MG63 (cell line): ENCODE measurements at places on chromosomes 2 and 18. TPM values are rescaled to one million over a fixed set of nuclear protein-coding genes. Genes with fewer than 3 reads are reported as not detected.
A peak's percentile ranks its signal among the peaks of the same experiment; 100 is the strongest.

Gene MROH2A
- total RNA-seq, result not detected in 2 replicates

Gene POU3F3
- not detected in 2 replicates for total RNA-seq

Gene GAREM2
- total RNA-seq, result 0.20 and 0.33 TPM in 2 replicates

Gene BMP10
- not detected in 2 replicates for total RNA-seq

Gene ALLC
- not detected in 2 replicates for total RNA-seq

Gene INHA
- not detected in 2 replicates for total RNA-seq

Gene APOB
- total RNA-seq, result not detected in 2 replicates

DNA sequence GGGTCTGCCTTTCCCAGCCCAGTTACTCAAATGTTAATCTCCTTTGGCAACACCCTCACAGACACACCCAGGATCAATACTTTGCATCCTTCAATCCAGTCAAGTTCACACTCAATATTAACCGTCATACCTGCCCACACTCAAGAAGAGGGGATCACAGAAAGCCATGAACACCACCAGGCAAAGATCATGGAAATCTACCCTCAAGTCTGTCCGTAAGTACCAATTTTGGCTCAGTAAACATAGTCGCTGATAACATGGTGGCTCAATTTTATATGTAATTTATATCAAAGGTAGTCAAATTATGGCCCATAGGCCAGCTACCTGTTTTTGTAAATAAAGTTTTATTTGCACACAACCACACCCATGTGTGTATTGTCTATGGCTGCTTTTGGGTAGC, 102.3 kb upstream of the MAP2 start:
- DNase-seq, result no peak

- peak; percentile 8 for DNase-seq
These were observed 38.6 kb upstream of the POLE4 start for GRCh38 chr2:74919827-74920226.

DNA sequence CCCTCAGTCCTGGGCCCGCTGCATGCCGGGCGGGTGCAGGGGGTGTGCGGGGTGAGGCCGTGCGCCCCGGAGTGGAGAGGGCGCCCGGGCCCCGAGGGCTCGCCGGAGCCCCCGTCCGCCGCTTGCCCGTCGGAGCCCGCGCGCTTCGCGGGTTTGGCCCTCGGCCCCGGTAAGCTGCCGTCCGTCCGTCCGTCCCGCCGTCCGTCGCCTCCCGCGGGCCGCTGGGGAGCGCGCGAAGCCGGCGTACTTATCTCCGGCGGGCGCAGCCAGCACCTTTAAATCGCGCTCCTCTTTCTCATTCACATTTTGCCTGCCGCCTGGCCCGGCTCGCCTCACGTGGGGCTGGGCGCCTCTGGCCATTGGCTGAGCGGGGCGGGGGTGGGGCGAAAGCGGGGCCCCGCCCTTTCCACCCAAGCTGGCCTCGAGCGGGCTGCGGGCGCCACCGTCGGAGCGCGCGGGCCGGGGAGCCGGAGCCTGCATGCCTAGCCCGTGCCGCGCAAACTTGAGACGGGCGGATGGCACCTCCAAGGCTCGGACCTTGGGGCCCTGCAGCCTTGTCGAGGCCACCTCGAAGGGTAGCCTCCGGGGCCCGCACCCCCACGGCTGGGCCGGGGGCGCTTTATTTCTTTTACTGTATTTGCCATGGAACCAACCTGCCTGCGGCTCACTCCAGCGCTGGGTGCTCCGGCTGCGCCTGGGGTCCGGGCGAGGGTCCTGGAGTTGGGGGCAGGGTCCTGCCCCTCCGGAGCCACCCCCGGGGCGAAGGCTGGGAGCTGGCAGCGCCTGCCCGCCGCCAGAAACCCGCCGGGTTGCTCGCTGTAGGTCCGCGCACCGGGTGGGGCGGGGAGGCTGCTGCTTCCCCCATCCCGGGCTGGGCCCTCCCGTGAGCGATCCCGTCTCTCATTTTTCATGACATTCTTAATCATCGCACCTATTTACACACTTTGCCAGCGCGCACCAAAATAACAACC, at the start of gene GBX2:
TSS of gene GBX2 (minus strand) at position 277 of the 971 bp plus-strand sequence. CDS start 415 bp downstream, outside the sequence.
- peak; percentile 79 for DNase-seq

DNA sequence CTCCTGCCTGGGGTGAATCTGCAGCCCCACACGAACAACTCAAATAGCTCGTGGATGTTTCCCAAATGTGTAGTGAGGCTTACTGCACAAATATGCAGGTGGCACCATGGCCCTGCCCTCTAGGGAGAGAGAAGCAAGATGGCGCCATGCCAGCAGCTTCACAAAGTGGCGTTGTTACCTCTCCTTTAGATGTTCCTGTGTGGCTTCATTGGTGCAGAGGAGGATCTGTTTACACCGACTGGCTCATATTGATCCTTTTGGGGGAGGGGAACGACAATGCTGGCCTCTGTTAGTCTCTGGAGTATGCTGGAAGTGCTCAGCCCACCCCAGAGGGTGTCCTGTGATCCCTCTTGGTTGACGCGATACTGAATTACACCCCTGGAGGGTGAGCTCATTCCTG, 99.5 kb upstream of the GATA6 start:
- DNase-seq, result no peak

GRCh38 chr18:74488864-74489263, 7.3 kb upstream of the CNDP2 start:
- DNase-seq, result no peak

GRCh38 chr2:127641846-127642507, 4.0 kb upstream of the GPR17 start:
- DNase-seq, result no peak

- DNase-seq, result no peak
These were observed 68.7 kb downstream of the RHOB start for GRCh38 chr2:20515290-20516220.

GRCh38 chr18:22193466-22193865, 24.1 kb downstream of the GATA6 start:
- no peak for DNase-seq

DNA sequence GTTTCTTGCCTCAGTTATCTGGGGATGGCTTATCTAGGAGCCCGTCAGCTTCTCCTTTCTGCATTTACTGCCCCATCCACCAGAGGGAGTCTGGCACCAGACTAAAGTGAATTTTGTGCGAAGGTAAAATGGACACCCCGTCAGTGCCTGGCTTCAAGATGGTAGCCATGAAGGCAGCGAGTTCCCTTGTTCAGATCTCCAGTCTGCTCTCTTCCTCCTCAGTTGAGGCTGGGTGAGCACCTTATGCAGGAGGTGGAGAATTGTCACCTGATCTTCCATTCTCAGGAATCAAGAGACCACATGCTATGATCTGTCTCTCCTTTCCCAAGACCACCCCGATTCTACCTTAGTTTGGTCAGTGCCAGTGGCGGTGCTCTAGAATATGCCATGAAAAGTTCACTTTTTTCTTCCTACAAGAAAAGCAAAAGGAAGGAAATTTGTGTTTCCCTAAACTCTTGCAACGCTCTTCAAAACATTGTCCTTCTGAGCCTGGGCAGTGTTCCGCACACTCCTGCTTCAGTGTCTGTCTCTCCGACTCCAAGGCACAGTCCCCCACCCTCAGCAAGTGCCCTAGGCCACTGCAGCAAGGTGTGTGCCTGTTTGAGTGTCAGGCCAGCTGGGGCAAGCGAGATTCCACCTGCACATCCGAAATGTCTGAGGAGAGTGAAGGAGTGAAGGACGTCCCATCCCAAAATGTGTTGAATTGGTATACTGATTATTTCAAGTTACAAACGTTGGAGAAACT, 168.6 kb downstream of the SS18 start:
- no peak for DNase-seq

- DNase-seq, result no peak
These were observed 49.2 kb downstream of the CYB5A start for GRCh38 chr18:74242438-74243096.

DNA sequence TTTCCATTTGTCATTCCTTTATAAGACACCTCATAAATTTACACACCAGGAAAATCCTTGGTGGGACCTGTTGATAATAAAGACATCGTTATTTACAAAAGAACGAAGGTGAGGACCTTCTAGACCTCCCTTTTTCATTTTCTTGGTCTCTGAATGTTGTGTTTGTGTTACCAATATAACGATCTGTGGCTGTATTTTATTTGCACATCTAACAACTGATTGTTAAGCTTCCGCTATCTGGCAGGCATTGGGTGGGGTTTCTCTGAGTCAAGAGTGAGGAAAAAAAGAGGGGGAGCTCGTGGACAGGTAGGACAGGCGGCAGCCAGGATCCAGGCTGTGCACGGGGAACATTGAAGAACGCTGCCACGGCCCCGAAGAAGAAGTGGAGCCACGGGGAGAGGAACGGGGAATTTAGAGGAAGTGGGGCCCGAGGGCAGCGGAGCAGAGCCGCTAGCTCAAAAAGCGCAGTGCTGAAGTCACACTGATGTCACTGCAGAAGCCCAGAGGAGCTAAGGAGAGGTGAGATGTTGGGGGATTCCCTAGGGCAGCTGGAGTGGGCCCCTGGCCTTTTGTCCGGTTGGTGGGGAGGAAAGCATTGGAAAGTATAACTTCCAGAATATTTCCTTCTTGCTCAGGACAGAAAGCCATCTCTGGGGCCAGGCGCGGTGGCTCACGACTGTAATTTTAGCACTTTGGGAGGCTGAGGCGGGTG, 20.9 kb upstream of the DNMT3A start:
- DNase-seq, result no peak

- no peak for DNase-seq
These were observed 1162.6 kb upstream of the SLC39A10 start for GRCh38 chr2:194494401-194494800.

DNA sequence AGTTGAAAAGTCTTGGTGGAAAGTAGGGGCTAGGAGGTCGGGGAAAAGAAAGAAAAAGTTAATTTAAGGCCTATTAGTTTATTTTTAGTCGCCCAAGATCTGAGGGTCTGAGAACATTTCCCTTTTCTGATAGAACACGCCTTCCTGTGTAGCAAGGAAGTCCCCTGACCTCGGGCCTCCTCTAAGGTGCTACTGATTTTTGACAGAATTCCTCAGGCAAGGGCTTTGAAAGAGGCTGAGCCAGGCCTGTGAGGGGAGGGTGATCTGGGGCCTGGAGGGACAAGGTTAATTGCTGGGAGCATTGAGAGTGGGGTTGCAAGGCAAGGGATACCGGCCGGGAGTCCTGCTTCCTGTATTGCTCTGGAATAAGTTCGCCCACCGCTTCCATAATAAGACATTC, 131.4 kb upstream of the MYCN start:
- no peak for DNase-seq

GRCh38 chr2:142805244-142805643, 72.2 kb upstream of the KYNU start:
- DNase-seq, result no peak

GRCh38 chr2:45892757-45893156, 241.3 kb downstream of the PRKCE start:
- peak; percentile 24 for DNase-seq
